Stimulated activated CD4-positive, alpha-beta T cell treated with anti-CD3 and anti-CD28 coated beads, Interleukin-4, amount 100 ng/mL, for 1 hour (primary cell): ENCODE measurements at places on chromosomes 11 and 22.

GRCh38 chr11:18280438-18281045 lies 14.5 kb downstream of the SAA1 start:
- DNase-seq, result no peak

DNA sequence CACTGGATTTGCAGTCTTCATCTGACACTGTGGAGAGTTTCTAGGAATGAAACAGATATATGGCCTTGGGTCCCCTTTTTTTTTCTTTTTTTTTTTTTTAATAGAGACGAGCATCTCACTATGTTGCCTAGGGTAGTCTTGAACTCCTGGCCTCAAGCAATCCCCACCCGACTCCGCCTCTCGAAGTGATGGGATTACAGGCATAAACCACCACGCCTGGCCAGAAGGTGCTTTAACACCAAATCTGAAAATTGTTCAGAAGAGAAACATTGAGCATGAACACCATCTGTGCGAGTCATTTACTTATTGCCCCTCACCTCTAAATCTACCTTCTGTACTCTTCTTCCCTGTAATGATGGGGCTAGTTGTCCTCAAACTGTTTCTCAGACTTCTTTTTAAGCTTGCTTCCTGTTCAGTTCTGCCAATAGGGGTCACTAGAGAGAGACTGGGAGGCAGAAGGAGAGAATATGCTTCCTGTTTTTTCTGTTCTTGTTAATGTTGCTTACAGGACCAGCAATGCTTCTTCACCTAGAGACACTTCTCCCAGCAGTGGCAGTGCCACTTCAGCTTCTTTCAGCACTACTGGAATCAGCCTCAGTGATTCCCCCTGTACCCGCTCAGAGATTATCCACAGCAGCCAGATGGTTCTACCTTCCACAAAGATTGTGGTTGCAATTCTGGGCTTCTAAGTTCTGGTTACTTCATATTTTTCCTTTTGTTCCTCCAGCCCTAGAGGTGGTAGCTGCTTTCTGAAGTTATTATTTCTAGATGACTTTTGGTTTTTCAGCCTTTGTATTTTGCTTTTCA lies 20.8 kb upstream of the ZBED5 start:
- no peak for DNase-seq

DNA sequence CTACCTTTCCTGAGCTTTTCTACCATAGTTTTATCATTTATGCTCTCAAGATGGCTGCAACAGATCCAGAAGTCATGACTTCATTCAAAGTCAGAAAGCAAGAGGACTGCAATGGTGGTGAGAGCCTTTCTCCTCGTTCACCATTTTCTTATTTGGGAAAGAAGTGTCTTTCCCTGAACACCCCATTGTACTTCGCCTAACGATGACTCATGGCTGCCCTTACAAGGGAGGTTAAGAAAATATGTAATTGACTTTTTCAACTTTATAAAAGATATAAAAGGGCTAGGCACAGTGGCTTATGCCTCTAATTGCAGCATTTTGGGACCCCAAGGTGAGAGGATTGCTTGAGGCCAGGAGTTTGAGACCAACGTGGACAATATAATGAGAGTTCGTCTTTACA lies 541.7 kb downstream of the METTL15 start:
- no peak for DNase-seq

DNA sequence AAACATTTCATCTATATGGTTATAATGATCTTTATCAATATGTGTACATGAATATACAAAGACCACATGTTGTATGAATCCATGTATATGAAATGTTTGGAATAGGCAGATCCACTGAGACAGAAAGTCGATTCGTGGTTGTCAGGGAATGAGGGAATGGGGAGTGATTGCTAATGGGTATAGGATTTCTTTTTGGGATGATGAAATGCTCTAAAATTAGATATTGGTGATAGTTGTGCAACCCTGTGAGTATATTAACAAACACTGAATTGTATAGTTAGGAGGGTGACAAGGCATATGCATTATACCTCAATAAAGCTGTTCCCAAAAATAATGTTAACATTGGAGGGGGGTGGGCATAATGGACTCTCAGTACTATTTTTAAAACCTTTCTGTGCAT lies 5.0 kb upstream of the PTPMT1 start:
- DNase-seq, result no peak

GRCh38 chr11:88815505-88815904 lies 250.3 kb downstream of the GRM5 start:
- DNase-seq, result no peak

DNA sequence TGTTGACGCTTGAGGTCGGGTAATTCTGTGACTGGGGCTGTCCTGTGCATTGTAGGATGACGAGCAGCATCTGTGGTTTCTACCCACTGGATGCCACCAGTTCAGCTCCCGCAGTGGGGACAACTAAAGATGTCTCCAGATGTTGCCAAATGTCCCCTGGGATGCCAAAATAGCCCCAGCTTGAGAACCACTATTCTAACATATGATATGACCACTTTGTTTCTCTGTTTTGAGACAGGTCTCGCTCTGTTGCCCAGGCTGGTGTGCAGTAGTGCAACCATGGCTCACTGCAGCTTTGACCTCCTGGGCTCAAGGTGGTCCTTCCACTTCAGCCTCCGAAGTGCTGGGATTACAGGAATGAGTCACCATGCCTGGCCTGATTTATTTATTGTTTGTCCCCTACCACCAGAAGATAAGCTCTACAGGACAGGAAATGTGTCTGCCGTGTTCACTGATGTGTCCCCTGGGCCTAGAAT lies 4.4 kb upstream of the MEN1 start:
- no peak for DNase-seq

DNA sequence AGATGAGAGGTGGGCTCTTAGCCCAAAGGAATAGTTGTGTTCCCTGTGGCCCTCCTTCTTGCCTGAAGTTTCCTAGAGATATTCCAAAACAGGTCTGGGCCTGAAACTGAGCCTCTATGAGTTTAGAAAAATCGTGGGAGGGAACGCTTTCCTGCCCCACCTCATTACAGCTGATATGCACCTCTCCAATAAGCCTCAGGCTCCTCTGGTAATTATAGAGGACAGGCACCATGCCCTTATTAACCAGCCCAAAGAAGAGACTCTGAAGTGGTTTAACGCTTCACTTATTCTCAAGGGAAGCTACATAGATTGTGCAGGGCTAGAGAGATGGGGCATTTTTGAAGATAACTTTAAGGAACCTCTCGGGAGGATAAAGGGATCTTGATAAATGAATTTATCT lies 3.4 kb upstream of the MPZL2 start:
- no peak for DNase-seq

- no peak for DNase-seq
Observed at GRCh38 chr22:42490243-42490832, 29.3 kb downstream of the RRP7A start.

- DNase-seq, result no peak
Observed at GRCh38 chr11:130638033-130638432, 189.6 kb downstream of the ADAMTS15 start.

DNA sequence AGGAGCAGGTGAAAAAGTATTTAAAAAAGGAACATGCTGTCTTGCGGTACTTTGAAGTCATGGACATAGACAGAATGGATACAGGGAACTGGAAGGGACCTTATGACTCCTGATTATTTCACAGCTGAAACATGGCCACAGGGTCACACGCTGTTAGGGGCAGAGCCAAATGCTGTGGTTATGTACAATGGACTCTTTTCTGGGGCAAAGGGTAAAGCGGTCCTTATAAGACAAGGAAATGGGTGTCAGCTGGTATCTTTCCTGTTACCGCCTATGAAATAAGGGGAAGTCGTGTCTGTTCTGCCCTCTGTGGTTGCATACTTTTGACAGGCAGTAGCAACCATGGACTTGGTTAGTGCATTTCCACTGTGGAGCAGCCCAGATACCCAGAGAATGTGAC lies 12.8 kb upstream of the ST14 start:
- no peak for DNase-seq

- DNase-seq, result no peak
Observed at GRCh38 chr11:623999-624704, 603 bp downstream of the CDHR5 start.

- no peak for DNase-seq
Observed at GRCh38 chr11:110077831-110078325, 15.3 kb upstream of the ZC3H12C start.

DNA sequence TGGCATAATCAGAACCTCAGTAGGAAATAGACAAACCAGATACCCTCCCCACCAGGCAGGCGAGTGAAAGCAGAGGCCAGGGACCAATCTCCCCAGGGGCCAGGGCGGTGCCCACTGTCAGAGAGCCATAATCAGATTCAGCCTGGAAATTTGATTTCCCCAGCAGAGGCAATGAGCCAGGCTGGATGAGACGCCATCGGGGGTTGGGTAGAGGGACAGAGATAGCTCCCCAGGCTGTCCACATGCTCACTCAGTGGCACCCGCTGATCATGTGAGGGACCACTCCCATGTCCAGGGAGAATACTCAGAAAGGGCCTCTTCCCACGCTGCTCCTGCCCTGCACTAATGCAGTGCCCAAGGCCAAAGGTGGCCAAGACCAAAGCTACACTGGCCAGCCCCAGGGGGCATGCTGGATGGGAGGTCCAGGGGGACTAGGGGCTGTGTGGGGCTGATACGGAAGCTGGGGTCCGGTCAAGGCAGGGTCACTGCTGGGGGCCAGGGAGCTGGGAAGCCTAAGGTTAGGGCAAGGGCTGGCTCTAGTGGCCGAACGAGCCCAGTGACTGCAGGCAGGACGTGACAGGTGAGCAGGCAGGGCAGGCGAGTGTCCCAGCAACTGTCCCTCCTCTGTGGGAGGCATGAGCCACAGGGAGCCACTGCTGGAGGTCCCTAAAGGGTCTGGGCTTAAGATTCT lies 19.8 kb downstream of the ARVCF start:
- no peak for DNase-seq

GRCh38 chr22:39938509-39939111 lies 21.6 kb upstream of the TMA7B start:
- peak; percentile 66 for DNase-seq

DNA sequence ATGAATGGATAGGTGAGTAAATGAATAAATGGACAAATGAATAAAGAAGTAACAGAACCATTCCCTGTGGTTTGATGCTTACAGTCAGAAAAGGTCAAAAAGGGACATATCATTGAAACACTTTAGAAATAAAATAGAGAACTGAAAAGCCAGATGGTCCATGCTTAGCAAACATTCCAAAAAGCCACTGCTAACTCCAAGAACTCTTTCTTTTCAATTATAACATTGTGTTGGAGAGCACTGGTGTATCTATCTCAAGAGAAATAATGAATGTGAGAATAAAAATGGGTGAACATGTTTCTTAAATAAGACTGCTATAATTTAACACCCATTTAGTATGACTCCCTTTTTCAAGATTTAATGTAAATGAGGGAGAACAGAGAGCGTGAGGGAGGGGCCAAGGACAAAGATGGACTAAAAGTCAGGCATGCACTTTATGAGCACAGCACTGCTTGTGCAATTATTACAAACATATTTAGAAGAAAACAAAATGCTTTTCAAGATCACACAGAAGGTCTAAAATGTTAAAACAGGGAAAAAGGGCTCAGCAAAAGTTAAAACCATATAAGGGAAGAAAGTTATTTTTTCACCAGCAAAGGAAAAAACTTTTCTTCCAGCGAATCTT lies 224.3 kb upstream of the PITPNB start:
- no peak for DNase-seq

- DNase-seq, result no peak
Observed at GRCh38 chr11:61783717-61784505, 8.5 kb downstream of the TMEM258 start.

DNA sequence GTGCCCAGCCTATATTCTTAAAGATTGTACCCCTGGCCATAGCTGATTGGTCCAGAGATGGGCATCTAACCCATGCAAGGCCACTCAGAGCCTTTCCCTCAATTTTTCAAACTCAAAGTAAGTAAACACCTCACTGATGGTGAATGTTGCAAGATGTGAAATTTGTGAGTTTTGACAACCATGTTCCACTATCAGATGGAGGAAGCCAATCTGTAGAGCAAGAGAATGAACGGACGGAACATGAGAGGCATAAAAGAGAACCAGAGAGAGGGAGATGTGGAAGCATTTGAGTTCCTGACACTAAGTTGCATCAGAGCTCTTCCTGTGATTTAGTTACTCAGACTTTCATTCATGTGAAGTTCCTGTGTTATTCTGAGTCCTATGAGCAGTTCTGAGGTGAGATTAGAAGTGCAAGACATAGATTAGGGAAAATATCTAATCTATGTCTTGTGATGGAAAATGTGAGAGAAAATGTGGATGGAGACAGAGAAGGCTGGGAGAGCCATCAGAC lies 73.3 kb downstream of the PRSS23 start:
- no peak for DNase-seq

DNA sequence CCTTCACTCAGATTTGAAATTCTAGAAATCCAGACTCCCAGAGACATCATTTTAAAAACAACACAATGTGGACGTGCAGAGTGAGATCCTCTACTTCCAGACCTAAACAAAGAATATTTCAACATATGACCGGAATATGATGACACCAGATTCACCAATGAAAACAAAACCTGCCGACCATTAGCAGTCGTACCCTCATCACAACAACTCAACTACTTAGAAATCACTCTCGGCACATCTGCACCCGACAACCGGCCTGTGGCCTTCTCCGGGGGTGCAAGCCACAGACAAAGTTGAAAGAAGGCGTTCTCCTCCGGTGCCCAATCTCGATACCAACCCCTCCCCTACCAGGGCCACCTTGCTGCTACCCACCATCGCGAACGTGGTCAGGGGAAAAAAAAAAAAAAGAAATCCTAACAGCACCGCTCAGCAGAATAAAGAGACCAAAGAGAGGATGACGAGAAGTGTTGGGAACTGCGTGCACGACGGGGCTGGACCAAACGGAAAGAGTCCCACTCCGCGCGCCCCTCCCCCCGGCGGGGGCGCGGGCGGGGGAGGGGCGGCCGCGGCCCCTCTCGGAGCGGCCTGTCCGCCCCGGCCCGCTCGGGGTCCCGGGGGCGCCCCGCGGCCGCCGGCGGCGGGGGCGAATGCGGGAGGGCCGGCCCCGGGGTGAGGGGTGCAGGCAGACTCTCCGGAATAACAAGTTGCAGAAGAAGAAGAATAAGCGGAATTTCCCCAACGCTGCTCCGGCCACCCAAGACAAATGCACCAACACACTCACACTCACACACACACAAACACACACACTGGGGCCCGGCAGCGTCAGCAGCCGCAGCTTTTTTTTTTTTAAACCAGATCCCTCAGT lies 1.7 kb downstream of the PHF21A start:
- DNase-seq, result peak; percentile 49

GRCh38 chr11:6418557-6419008 lies 311 bp downstream of the APBB1 start:
- peak; percentile 23 for DNase-seq

DNA sequence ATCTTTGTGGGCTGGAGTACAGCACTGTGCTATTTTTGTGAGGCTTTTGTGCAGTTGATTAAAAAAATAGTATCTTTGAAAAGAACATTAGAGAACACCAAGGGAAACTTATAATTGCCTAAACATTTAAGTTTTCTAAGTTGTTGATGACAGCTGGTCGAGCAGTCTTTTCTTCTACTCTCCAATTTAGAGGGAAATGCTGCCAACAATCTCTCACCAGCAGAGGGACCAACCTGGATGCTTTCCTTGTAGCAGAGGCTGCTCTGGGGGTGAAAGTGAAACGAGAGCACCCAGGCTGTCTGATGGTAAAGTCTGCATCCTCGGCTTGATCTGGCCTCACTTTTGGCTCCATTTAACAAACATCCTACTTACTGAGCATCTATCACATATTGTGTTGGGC lies 1286.5 kb upstream of the TENM4 start:
- DNase-seq, result no peak
